Stimulated activated CD4-positive, alpha-beta T cell treated with anti-CD3 and anti-CD28 coated beads, Interleukin-12 subunit alpha, Interleukin-12 subunit beta, amount 100 ng/mL, for 48 hours (primary cell): ENCODE measurements at places on chromosomes 4 and X.

DNA sequence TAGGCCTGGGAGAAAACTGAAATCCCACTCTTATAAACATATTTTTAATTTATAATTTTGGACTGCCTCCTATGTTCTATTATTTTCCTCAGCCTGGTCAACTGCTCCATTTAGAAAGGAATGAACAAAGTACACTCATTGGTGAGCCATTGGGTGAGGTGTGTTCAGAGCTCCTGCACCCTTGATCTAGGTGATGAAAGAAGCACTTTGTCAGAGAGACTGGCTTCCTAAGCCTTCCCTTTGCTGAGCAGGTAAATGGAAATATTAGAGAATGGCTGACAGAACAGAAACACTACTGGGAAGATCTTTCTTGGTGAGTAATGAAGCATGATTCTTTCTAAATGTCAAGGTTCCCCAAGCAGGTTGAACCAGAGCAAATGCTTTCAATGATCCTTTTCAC lies 19.0 kb upstream of the ARHGAP24 start:
- no peak for DNase-seq

DNA sequence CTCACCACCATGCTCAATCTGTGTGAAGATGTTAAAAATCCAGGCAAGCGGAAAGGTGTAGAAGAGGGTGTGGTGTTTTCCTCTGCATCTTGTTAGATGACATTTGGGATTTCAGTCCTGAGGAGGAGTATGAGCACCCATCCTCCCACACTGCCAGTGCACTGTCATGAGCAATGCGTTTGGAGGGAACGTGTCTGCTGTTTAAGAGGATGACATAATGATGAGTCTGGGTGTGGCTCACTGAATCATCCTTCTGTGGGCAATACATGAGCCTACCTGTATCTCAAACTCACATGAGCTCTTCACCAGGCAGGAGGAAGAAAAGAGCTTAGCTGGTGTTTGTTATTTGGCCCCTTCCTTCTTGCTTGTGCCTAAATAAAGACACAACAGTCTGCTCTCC lies 67.9 kb upstream of the ARX start:
- DNase-seq: no peak

GRCh38 chr4:89617317-89617716 lies 219.6 kb downstream of the SNCA start:
- no peak for DNase-seq

DNA sequence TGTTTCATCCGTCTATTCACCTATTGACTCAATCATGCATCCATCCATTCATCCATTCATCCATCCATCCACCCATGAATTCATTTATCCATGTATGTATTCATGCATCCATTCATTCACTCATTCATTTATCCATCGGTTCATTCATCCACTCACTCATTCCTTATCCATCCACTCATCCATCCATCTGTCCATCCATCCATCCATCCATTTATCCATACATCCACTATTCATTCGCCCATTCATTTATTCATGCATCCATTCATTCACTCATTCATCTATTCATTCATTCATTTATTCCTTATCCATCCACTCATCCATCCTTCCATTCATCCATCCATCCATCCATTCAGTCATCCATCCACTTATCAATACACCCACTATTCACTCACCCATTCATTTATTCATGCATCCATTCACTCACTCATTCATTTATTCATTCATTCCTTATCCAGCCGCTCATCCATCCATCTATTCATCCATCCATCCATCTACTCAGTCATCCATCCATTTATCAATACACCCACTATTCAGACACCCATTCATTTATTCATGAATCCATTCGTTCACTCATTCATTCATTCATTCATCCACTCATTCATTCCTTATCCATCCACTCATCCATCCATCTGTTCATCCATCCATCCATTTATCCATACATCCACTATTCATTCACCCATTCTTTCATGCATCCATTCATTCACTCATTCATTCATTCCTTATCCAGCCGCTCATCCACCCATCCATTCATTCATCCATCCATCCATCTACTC lies 11.2 kb downstream of the P2RY8 start:
- DNase-seq: no peak

- no peak for DNase-seq
Observed at GRCh38 chr4:111960241-111960667, 185.0 kb upstream of the FAM241A start.

DNA sequence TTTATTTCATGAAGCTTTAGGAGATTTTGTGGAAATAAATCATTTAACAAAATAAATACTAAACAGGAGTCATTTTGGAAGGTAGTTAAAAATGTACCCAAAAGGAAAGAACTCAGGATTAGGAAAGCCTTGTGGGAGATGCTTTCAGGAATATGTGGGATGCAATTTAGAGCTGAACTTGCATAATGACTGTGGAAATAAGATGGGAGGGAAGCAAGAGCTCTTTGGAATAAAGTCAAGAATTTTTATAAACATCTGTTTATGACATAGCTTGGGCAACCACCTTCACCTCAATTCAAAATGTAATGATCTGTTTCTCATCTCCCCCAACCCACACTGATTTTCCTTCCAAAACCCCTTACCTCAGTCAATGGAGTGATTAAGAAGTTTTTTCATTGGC lies 623.8 kb downstream of the FAT4 start:
- no peak for DNase-seq

- DNase-seq: no peak
Observed at GRCh38 chr4:86159216-86159615, 200.6 kb downstream of the MAPK10 start.

GRCh38 chrX:20654596-20655106 lies 387.9 kb upstream of the RPS6KA3 start:
- no peak for DNase-seq

GRCh38 chr4:168846414-168846813 lies 163.6 kb downstream of the CBR4 start:
- no peak for DNase-seq

DNA sequence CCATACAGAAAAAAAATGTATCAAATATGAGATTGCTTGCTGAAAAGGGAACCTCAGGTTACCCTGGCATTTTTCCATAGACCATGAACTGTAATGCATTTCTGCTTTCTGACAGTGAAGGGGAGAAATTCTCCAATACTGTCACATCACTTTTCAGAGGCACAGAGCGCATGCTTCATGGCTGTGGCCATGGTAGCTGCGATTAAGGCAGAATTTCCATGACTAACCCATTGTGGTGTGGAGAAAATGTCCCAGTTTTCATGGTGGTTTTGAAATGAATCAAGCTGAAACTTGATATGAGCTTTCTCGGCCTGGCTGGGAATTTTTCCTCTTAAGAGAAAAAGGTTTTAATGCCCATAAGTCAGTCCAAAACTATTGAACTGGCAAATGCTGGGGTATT lies 39.5 kb upstream of the MAP3K15 start:
- peak; percentile 48 for DNase-seq

- DNase-seq: peak; percentile 5
Observed at GRCh38 chrX:80285131-80285773, 135.0 kb upstream of the TENT5D start.

DNA sequence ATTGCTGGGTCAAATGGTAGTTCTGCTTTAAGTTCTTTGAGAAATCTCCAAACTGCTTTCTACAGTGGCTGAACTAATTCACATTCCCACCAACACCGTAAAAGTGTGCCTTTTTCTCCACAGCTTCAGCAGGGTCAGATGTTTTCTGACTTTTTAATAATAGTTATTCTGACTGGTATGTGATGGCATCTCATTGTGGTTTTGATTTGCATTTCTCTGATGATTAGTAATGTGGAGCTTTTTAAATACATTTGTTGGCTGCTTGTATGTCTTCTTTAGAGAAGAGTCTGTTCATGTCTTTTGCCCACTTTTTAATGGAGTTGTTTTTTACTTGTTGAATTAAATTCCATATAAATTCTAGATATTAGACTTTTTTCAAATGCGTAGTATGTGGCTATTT lies 257.5 kb upstream of the ANKRD50 start:
- DNase-seq: no peak

GRCh38 chr4:87679449-87680169 lies 29.5 kb downstream of the DMP1 start:
- DNase-seq: peak; percentile 27

DNA sequence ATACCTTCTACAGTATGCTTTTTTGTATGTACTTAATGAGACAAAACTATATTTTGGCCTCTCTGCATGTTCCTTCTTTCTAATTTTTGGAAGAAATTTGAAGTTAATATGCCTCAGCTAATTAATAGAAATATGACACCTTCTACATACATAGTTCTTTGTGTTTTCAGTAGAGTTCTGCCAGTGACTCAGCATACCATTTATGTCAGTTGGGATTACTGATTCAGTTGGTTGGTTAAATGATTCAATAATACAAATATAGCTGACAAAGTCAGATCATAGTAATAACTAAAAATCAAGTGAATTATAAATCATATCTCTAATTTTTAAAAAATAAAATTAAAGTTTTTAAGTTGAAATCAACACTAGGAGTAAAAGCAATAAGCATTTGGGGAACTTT lies 16.8 kb downstream of the BTC start:
- DNase-seq: no peak

- DNase-seq: no peak
Observed at GRCh38 chr4:93018243-93018642, 714.5 kb downstream of the GRID2 start.

DNA sequence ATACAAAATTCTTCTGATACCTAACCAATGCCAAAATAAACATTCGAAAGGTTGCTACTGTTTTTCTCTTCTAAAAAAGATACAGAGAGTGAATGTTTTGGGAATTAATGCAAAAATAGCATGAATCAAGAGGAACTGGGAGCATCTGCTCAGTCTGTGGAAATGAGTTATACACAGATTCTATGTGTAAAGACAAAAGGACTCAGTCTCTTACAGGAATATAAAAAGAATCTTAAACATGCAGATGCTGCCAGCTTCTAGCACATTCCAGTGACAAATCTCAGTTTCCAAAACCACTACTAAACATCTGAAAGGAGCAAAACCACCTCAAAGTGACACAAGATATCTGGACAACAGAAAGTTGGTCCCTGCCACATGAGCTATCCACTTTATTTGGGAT lies 55.0 kb downstream of the PAPSS1 start:
- no peak for DNase-seq

- DNase-seq: no peak
Observed at GRCh38 chrX:11461201-11462001, 168.2 kb downstream of the AMELX start.

DNA sequence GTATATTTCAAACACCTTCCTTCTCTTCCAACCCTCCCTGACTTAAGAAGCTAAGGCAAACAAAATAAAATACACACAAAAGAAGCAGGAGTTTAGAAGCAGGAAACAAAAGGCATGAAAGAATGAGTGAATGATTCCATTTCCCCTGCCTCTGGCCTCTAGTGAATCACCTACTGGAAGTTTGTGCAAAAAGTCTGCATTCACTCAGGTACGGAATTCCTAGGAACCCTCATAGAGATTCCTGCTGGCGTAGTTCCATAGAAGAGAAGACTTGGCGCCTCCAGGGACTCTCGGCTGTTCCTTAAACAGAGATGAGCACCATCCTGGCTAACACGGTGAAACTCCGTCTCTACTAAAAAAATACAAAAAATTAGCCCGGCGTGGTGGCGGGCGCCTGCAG lies 125.9 kb upstream of the TBL1X start:
- DNase-seq: no peak

DNA sequence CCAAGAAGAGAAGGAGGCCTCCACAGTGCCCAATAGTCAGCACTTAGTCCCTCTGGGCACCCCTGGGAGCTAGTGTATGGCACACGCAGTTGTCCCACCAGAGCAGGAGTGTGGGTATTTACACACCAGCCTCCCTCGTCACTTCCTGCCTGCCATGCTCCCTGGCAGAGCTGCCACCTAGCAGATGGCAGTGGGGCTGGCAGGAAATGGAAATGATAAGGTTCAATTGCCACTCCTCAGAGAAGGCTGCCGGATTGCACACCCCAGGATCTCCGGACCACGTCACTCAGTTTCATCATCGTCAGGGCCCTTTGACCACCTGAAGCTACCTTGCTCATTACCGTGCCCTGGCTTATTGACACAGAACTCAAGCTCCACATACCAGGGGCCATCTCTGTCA lies 173.3 kb upstream of the PSAPL1 start:
- DNase-seq: no peak

DNA sequence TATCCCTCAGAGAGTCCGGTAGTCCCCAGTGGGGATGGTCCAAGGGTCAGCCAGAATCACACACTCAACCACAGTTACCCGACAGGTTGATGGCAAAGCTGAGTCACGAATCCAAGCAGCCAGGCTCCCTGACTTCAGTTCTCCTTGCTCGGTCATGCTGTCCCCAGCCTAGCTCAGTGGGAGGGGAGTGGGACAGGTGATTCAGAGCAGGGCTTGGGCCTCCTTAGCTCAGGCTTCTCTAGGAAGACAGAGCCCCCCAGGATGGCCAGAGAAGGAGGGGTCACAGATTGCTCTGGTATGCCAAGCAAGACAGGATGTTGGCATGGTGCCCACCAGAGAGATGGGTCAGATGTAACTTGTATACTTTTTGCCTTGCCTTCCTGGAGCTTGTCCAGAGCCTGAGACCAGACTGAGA lies 66.5 kb downstream of the EFNB1 start:
- DNase-seq: no peak

- no peak for DNase-seq
Observed at GRCh38 chr4:155666344-155667221, at the start of gene GUCY1A1. Gene GUCY1A1, plus strand, starts transcription at chr4:155666848. Its CDS starts 30,020 bp downstream, at chr4:155696868.

- no peak for DNase-seq
Observed at GRCh38 chrX:66191563-66191962, 27.5 kb downstream of the HEPH start.

DNA sequence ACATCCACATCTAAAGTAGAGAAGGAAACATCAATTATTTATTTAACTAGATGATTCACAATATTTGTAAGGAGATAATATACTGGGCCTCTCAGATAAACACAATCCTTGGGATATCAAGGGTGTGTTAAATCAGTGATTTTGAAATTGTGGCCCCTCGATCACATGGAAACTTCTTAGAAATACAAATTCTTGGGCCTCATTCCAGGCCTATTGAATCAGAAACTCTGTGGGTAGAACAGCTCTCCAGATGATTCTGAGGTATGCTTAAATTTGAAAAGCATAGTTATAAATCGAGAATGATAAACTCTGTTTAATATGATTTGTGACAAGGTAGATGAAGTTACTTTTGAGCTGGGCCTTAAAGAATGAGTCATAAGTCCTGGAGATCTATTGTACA lies 64.3 kb upstream of the GPR174 start:
- no peak for DNase-seq

GRCh38 chr4:3657902-3658529 lies 108.2 kb upstream of the ADRA2C start:
- DNase-seq: no peak

DNA sequence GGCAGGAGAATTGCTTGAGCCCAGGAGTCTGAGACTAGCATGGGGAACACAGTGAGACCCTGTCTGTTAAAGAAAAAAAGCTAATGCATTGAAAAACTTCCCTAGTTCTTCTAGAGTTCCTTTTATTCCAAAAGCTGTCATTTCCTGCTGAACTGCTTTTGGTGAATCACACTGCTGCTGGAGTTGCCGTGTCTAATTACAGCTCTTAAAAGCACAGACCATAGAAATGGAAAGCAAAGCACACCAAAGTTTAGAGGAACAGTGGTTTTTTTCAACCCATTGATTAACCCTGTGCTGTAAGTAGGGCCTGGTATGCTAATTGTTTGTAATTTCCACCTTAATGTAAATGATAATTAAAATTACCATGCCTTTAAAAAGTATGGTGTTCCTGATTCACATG lies 52.4 kb downstream of the SEPTIN11 start:
- no peak for DNase-seq
